ENCODE measurements at places on chromosomes 5 and 9.

GRCh38 chr9:6973762-6974161 lies 216.0 kb downstream of the KDM4C start:
- DNase-seq = no peak

- no peak for DNase-seq
Observed at GRCh38 chr9:132846109-132846917, 31.8 kb downstream of the AK8 start.

- DNase-seq = no peak
Observed at GRCh38 chr5:100855937-100856430, 47.1 kb downstream of the ST8SIA4 start.

DNA sequence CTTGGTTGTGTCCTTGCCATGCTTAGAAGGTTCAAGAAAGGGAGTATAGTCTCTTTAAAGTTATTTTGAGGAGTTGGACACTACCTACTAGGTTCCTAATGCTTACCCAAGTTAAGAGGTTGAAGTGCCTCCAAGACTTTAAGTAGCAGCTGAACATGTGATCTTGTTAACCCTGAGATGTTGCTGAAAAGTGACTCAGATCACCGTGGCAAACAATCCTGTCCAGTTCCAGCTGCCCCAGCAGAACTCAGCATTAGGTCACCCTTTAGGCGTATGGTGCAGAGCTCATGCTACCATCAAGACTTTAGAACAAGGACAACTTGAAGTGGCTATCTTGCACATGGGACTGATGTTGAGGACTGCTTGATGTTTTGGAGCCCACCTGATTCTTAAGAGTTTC lies 22.5 kb downstream of the ZNF462 start:
- DNase-seq = no peak

DNA sequence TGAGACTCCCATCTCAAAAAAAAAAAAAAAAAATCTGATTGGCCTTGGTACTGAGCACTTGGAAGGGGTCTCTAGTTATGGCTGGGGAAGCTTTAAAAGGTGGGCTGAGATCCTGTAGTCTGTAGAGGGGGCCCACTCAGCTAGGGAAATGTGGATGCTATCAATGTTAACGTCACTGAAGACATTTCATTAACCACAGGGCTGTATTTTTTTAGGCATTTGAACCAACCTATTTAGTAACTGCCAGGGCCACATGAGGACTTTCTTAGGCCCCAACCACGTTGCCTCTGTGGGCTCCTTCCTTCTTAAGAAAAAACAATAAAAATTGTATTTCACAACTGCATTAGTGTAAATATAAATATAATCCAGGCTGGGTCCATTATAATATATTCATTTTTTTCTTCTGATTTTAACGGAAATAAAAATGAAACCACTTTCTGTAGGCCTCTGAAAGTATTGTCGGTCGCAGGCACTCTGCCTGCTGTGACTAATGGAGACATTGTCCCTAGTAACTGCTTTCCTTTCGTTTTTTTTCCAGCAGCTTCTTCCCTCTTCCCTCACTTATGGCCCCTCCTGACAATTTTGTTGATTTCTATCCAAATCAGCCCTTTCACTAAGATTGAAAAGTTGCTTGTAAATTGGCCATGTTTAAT lies 71.6 kb downstream of the GCNT1 start:
- DNase-seq = no peak
